ENCODE measurements at places on chromosomes 13 and 19. TPM values are rescaled to one million over a fixed set of nuclear protein-coding genes. Genes with fewer than 3 reads are reported as not detected.

GRCh38 chr19:13484166-13484565 is 22.1 kb downstream of the CACNA1A start:
- no peak for DNase-seq

GRCh38 chr19:46068345-46069258 is 27.8 kb upstream of the IGFL4 start:
- peak; percentile 94 for DNase-seq

- DNase-seq, result no peak
These were observed 15.8 kb upstream of the UQCR11 start for GRCh38 chr19:1621021-1621420.

DNA sequence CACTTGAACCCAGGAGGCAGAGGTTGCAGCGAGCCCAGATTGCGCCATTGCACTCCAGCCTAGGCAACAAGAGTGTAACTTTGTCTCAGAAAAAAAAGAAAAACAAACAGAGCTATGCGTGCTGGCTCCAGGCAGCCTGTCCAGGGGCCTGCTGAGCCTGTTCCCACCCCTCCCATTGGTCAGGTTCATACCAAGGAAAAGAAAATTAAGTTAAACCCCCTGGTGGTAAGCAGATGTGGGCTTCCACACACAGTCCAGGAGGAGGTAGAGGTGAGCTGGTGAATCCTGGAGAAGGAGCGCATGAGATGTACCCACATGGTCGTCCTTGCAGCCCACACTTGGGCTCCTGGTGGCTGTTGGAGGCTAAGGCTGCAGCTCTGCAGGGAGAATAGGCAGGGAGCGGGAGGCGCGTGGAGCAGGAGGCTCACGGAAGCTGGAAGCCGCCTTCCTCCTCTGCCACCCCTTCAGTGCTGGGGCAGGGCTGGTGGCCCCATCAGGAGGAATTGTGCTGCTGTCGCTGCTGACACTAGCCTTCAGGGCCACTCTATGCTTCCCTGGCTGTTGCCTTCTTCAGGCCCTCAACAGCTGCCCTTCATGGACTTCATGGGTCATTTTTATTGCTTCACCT is 10.5 kb upstream of the CHAMP1 start:
- no peak for DNase-seq

DNA sequence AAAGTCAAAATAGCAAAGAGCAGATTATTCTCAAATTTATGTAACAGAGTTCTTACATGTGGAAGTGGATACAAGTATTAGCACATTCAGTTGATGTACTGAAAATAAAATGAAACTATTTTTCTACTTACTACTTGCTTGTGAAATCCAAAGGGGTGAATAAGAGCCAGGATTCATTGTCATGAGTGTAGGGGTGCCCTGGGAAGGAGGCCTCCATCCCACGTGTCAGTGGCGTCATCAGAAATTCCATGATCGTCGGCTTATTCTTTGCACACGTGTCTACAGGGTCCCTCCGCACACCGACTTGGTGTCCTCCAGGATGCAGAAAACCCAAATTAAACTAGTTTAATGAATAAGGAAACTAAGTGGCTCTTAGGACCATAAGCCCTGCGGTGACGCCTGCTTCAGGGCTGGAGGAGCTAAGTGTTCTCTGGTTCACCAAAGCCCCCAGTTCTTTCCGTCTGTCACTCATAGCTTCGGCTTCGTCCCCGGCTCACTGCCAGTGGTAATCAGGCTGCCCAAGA is 55.5 kb downstream of the IRS2 start:
- DNase-seq, result no peak

GRCh38 chr13:50678464-50679162 is 164.9 kb downstream of the DLEU7 start:
- DNase-seq, result no peak

- no peak for DNase-seq
These were observed 10.1 kb downstream of the AP2S1 start for GRCh38 chr19:46840498-46840942.

DNA sequence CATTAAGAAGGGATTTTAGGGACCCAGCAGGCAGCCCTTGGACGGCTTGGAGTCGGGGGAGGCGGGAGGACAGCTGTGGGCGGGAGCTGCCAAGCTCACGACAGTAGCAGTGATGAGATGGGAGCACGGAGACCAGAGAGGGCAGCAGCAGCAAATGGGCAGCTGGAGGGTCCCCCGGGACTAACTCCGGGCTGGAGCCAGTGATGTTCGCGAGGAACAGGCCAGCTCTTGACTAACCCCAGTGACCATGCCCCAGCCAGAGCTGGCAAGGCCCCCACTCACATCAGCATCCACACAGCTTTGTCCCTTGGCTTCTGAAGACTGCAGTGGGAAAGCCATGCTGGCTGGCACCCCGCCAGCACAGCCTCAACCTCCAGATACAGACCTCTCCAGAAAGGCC is 81.9 kb downstream of the RAB20 start:
- no peak for DNase-seq

- no peak for DNase-seq
These were observed 21.8 kb downstream of the FPR3 start for GRCh38 chr19:51816711-51817110.

DNA sequence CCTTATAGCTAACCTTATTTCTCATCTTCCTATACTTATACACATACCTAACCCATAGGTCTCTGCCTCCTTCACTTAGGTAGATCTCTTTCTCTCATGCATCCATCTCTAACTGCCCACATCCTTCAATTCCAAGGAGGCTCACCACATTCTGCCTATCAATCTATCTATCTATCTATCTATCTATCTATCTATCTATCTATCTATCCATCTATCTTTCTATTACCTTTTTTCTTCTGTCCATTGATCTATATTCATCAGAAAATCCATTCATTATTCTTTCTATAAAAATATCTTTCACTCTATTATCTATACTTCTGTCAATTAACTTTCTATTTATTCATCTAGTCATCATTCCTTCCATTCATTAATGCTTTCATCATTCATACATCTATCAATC is 11.1 kb upstream of the CYP2A7 start:
- no peak for DNase-seq

- DNase-seq, result no peak
These were observed 9.0 kb downstream of the PPP1R14A start for GRCh38 chr19:38247126-38247525.

- DNase-seq, result no peak
These were observed 1.3 kb downstream of the OSCAR start for GRCh38 chr19:54099190-54099902.

GRCh38 chr13:52001120-52001731 is 10.0 kb downstream of the ATP7B start:
- DNase-seq, result no peak

DNA sequence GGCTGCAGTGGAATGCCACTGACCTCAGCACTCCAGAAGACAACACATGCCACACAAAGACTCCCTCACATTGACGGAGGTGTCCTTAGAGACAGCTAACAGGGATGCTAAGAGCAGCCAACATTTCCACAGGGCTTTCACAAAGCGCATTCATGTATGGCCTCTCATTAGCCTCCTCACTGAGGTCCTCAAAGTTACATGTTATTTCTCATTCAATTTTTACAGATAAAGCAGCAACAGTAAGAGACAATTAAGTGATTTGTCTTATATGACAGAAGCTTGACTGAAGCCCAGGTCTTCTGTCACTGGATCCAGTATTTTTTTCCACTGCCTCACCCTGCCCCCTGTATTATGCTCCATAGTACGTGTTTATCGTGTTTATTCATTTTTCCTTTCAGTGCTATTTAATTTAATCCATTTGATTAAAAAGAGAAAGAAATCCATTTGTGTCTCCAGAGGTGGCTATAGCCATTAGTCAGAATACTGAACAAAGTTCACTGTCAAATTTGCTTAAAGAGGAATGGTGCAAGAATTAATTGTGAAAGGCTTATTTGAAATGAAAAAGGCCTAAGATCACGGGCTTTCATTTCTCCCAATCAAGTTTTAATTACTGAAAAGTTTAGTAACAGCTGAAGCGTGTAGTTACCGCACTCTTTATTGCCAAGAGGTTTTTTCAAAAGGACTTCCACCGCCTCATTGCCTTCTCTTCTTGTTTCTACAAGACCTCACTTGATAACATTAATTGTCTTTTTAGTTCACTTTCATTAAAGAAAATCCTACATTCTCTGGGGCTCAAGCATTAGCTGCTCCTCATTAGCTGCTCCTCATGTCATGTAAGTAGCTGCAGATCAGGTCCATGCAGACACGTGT is 115.0 kb downstream of the COG6 start:
- no peak for DNase-seq

DNA sequence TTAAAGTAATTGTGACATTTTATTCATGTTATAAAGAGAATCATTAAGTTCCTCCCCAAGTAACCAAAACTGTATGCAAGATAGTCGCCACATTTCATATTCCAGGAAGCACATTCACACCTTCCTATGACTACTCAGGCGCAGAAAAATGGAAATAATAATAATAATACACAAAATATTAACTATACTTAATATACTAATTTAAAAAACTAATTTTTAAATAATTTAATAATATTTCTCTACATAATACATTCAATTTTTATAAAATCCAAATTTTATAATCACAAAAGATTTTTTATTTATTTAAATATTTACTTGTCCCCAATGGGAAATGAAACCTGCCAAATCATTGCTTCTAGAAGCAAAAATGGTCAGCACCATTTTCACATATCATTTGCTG is 797.4 kb upstream of the GPC6 start:
- DNase-seq, result no peak

GRCh38 chr13:61148691-61149315 is 266.8 kb downstream of the PCDH20 start:
- DNase-seq, result no peak

- no peak for DNase-seq
These were observed 7.2 kb downstream of the SBK2 start for GRCh38 chr19:55529636-55530234.

GRCh38 chr13:111407381-111408131 is 87.1 kb downstream of the TEX29 start:
- no peak for DNase-seq

The FXYD3 gene
- 312 TPM for total RNA-seq

The ZNF878 gene
- 0.61 TPM for total RNA-seq

The GPR12 gene
- not detected for total RNA-seq

The BLOC1S3 gene
- total RNA-seq, result 6.6 TPM

The PET100 gene
- 40.5 TPM for total RNA-seq

The CACNG6 gene
- not detected for total RNA-seq

The OLFM2 gene
- total RNA-seq, result 1.1 TPM

The STOML3 gene
- not detected for total RNA-seq

The PKN1 gene
- total RNA-seq, result 5.7 TPM

The SLC10A2 gene
- total RNA-seq, result 0.39 TPM

The ATP1A3 gene
- total RNA-seq, result not detected

The CBLC gene
- 44.8 TPM for total RNA-seq

Data from foreskin keratinocyte (primary cell).